ENCODE measurements at places on chromosomes 7 and 10.
A peak's percentile ranks its signal among the peaks of the same experiment; 100 is the strongest.

DNA sequence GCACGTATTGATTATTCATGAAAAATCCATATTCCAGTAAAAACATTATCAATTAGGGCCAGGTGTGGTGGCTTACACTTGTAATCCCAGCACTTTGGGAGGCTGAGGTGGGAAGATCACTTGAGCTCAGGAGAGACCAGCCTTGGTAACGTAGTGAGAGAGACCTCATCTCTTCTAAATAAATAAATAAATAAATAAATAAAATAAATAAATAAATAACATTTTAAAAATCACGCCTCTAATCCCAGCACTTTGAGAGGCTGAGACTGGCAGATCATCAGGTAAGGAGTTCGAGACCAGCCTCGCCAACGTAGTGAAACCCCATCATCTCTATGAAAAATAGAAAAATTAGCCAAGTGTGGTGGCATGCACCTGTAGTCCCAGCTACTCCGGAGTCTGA is 32.1 kb downstream of the NRBF2 start:
- DNase-seq = no peak

- DNase-seq = peak; percentile 15
Measured at GRCh38 chr10:118595598-118596425, at the start of gene PRLHR. Gene PRLHR (minus strand): TSS chr10:118595648. CDS start chr10:118595244, 404 bp downstream.

- no peak for DNase-seq
Measured at GRCh38 chr7:94195201-94195600, 191.0 kb upstream of the BET1 start.

- no peak for DNase-seq
Measured at GRCh38 chr10:11141571-11142091, 124.0 kb downstream of the CELF2 start.

- no peak for DNase-seq
Measured at GRCh38 chr10:112259688-112260087, 23.5 kb upstream of the TECTB start.

- no peak for DNase-seq
Measured at GRCh38 chr7:10634239-10634638, 339.4 kb upstream of the PHF14 start.

- no peak for DNase-seq
Measured at GRCh38 chr7:124420367-124420766, 345.2 kb downstream of the GPR37 start.

GRCh38 chr7:106176414-106177299 is 64.5 kb upstream of the SYPL1 start:
- peak; percentile 82 for DNase-seq

DNA sequence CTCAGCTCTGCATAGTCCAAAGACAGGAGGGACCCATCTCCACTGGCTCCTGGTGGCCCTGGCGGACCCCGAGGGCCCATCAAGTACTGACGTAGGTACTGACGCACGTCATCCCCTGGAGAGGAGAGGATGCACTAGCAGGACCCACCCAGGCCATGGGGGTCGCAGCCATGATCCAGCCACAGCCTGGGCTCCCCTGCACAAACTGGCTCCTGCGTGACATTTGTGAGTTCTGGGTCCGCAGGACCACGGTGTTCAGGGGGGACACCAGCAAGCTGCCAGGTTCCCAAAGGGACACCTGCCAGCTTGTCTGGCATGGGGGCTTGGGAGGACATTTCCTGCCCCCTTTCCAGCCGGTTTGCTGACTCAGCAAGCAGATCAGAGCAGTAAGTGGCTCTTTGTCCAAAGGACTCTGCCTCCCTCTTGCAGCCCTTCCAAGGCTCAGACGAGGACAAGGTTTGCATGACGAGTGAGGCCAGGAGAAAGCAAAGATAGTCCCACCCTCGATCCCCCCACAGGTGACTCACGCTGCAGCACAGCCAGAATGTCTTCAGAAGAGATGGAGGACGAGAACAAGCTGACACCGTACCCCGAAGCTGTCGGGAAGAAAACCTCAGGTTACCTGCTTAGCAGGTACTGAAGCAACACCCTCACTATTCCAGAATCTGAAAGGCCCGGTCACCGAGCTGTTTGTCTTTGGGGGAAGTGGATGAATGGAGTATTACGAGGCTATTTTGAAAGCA is 49.0 kb downstream of the COL17A1 start:
- DNase-seq = no peak

DNA sequence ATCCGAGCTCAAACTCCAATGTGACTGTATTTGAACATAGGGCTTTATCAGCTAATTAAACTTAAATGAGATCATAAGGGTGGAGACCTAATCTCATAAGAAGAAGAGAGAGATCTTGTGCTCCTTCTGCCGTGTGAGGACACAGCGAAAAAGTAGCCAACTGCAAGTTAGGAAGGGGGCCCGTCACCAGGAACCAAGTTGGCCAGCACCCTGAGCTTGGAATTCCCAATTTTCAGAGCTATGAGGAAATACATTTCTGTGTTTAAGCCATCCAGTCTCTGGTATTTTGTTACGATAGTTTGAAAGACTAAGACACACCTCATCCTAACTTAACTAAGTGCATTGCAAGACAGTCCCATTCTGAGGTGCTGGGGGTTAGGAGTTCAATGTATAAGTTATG is 14.1 kb upstream of the WDR86 start:
- DNase-seq = peak; percentile 46

DNA sequence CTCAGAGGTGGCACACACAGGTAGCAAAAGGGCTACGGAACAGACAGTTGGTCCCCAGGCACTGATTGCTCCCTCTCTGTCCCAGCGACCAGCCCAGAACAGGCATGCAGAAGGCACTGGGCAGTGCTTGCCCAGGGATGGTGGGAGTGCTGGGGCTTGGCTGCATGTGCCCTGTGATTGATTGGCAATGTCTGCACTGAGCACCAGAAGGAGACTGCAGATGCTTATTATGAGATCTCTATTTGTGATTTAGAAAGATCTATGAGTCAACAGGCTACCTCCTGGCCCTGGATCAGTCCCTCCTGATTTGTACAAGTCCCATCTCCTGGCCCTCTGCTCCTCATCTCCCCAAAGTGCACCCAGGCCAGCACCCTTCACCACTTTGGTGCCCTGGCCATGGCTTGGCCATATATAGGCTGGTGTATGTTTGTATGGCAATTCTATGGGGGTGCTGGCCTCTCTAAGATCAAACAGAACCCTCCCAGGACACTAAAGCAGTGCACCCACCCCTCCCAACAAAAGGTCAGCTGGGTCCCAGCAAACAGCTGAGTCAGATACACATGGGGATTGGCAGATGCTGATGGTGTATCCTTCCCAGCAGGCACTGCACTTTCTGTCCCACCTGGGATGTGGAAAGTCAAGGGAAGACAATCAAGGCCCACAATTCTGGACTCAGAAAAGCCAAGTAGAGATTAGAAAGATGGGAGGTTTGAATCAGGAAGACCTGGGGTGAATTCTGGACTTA is 30.9 kb downstream of the CAMK2B start:
- DNase-seq = no peak

GRCh38 chr10:128043259-128044045 is 82.8 kb downstream of the MKI67 start:
- DNase-seq = no peak

DNA sequence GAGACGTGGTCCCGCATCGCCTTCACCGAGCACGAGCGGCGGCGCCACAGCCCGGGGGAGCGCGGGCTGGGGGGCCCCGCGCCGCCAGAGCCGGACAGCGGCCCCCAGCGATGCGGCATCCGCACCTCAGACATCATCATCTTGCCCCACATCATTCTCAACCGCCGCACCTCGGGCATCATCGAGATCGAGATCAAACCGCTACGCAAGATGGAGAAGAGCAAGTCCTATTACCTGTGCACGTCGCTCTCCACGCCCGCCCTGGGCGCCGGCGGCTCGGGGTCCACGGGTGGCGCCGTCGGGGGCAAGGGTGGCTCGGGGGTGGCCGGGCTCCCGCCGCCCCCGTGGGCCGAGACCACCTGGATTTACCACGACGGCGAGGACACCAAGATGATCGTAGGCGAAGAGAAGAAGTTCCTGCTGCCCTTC is 737 bp downstream of the CNNM2 start:
- no peak for DNase-seq

- DNase-seq = no peak
Measured at GRCh38 chr7:232410-233248, 40.3 kb downstream of the FAM20C start.

DNA sequence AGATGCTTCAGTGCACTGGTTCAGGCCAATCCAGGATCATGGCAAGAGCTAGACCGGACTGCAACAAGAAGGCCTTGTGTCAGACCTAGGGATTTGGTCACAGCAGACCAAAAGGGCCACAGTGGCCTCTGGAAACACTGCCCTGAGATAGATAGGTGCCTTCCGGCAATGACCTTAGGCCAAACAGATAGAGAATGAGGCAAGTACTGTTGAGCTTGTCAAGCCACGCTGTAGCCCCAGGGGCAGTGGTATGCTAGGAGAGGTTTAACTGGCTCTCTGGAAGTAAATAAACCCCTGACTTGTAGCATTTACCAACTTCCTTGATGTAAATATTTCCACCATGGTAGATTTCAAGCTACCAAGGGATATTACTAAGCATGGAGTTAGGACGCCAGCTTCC is 197.5 kb downstream of the GRID1 start:
- DNase-seq = peak; percentile 68

GRCh38 chr10:95444792-95445191 is 116.4 kb downstream of the SORBS1 start:
- peak; percentile 74 for DNase-seq

DNA sequence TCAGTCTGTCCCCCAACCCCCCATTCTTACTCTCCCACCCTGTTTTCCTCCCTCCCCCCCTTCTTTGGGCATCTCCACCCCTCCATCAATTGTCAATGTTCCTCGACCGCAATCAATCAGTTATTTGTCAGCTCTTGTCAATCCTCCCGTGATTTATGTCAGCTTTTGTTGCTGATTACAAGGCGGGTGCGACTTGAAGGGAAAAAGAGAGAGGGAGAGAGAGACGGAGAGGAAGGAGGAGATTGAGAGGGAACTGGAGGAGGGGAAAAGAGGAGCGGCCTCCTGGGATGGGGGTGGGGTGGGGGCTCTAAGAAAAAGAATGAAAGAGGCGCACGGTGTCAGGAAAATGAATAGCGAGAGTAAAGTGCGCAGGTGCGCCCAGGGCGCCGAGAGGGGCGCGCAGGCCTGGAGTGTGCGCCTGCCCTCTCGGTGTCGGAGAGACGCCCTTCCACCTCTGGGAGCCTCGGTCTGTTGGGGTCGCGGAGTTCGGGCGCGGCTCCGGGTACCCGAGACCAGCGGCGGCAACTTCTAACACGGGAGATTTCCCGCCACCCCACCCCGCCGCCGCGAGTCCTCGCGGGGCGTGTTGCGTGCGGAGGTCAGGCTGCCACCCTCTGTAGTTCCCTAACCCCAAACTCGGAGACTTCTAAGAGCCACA is 1.1 kb upstream of the ZNF503 start:
- DNase-seq = no peak

DNA sequence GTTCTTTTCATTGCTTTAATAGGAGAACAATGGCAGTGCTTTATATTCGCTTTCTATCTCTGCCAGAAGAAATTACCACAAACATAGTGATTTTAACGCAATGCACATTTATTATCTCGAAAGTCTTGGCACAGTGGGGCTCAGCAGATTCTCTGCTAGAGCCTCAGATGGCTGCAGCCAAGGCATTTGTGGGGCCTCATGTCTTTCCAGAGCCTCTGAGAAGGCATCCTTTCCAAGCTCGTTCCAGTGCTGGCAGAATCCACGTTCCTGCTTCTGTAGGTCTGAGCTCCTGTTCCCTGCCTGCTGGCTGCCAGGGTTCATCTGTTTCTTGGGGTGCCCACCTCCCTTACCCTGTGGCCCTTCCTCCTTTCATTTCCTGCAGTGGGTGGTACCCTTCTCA is 60.2 kb downstream of the LRRC18 start:
- DNase-seq = no peak

DNA sequence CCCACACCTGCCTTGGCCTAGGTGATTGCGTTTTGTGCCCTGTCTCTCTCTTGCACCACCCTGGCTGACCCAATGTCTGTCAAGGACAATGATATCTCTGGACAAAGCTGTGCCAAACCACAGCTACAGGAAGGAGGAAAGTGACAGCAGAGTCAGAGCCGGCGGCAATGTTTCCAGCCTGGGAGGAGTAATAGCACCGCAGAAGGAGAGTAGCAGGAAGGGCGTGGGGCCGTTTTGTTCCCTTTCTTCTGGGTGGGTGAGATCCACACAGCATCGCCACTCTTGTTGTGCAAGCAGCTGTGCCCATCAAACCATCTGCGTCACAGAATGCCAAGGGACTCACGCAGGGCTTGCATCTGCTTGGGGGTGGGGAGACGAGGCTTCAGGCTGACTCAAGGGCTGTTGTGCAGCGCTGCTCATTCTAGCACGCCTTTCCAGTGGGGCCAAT is 341.6 kb upstream of the AUTS2 start:
- no peak for DNase-seq

DNA sequence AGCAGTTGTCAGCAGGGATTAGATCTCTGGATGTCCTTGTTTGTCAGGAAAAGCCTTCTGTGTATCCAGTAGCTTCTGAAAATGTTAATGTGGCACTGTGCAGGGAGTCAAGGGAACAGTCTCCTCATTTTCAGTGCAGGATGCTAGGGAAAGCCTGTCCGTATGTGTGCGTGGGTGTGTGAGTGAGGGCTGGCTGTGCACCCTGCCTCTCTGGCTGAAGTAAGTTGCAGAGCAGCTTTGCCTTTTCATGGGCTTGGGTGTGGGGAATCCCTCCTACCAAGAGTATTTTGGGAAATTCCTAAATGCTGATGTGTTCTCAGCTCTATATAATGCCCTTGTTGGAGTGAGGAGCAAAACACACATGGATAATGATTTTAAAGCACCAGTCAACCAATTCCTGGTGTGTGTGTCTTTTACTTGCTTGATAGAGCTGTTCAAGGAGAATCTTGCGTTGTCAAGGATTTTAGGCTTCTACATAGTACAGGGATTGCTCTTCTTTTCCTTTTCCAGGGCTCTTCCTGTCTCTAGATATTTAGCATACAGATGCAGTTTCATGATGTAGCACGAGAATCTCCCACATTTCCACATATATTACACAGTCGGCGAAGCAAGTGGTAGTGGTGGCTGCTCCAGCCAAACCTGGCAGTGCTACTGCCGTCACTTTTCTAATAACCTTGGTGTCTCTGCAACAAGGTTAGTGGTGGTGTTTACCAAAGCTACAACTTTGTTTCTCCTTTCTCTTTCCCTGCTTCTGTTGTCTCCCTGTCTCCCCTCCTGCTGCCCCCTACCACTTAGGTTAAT is 92.8 kb downstream of the MCU start:
- DNase-seq = peak; percentile 17

DNA sequence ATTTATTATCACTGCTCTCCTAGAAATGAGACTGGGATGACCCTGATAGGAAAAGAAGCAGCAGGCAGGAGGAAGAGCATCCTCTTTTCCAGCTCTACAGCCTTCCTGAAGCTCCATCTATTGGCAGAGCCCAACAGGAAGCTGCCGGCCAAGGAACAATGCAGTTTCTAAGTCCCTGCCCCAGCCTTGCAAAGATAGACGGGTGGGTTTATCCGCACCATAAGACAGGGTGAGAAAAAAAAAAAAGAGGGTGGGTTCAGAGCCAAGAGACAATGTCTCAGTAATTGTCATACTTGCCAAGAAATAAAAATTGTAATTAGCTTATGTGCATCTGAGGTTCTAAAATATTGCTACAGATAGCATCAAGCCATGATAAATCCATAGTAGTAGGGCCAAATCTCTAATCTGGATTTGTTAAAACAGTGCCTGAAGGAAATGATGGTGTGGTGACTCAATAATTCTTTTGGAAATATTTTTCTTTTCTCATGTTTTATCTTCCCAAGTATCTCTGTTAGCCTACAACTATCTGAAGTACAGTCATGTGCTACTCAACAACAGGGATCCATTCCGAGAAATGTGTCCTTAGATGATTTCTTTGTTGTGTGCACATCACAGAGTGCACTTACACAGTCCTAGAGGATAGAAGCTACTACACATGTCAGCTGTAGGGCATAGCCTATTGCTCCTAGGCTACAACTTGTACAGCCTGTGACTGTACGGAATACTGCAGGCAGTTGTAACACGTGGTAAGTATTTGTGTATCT is 242.9 kb upstream of the CXCL12 start:
- peak; percentile 72 for DNase-seq

Data from trophoblast cell (in vitro differentiated cells and primary cell).